ENCODE measurements at places on chromosomes 11 and 22.

GRCh38 chr11:28777126-28777525 is 668.9 kb downstream of the METTL15 start:
- no peak for DNase-seq

GRCh38 chr22:37802310-37803194 is 5.2 kb upstream of the GCAT start:
- DNase-seq, result peak; percentile 89

GRCh38 chr11:69828276-69828970 is 9.2 kb upstream of the FGF3 start:
- no peak for DNase-seq

DNA sequence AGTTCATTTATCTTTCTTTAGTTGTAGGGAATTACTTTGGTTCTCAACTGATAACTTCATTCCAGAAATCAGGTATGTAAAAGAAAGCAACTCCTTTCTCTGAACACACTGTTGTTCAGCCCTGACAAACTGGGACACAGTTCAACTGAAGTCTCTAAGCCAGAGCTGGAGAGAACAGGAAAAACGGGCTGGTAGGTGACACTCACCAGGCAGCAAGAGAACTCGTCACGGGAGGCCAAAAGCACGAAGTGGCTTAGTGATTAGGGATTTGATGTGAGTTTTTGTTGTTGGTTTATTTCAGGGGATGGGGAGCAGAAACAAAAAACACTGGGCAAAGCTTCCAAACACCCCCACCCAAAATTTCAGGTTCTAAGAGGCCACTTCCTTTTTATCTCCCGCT is 54.1 kb downstream of the MYH9 start:
- DNase-seq, result no peak

DNA sequence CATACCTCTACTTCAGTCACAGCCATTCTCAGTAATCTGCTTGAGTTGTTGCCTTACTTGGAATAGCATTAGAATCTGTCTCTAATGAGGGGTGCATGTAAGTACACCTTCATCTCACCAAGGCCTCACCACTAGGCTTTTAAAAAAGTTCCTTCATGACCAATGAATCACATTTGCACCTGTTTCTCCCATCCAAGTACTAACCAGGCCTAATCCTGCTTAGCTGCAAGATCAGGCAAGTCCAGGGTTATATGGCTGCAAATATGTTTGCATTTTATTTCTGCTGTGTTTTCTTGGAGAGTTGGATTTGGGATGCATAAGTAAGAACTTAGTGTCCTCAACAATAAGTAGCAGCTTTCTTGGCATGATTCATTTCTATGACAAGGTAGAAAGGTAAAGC is 66.9 kb downstream of the BBOX1 start:
- no peak for DNase-seq

- DNase-seq, result peak; percentile 25
Measured at GRCh38 chr11:129814244-129815014, 1.2 kb upstream of the TMEM45B start.

DNA sequence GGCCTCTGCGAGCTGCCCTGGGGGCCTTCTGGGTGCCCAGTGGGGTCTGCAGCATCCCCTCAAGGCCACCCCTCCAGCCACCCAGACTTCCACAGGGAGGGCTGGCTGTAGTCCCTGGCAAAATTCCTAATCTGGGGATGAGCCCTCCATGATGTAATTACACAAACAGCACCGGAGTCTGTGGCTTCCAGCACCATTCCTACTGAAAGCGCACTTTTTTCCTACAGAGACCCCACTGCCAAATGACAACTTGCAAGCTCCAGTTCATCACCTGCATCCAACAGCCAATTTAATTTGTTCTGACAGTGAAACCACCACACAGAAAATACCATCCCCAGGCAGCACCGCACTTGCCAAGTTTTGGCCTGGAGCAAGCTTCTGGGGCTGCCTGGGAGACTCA is 70.4 kb downstream of the TRMU start:
- no peak for DNase-seq

GRCh38 chr22:46796566-46797195 is 34.2 kb downstream of the TBC1D22A start:
- DNase-seq, result no peak

GRCh38 chr22:47095395-47096122 is 333.1 kb downstream of the TBC1D22A start:
- DNase-seq, result no peak

DNA sequence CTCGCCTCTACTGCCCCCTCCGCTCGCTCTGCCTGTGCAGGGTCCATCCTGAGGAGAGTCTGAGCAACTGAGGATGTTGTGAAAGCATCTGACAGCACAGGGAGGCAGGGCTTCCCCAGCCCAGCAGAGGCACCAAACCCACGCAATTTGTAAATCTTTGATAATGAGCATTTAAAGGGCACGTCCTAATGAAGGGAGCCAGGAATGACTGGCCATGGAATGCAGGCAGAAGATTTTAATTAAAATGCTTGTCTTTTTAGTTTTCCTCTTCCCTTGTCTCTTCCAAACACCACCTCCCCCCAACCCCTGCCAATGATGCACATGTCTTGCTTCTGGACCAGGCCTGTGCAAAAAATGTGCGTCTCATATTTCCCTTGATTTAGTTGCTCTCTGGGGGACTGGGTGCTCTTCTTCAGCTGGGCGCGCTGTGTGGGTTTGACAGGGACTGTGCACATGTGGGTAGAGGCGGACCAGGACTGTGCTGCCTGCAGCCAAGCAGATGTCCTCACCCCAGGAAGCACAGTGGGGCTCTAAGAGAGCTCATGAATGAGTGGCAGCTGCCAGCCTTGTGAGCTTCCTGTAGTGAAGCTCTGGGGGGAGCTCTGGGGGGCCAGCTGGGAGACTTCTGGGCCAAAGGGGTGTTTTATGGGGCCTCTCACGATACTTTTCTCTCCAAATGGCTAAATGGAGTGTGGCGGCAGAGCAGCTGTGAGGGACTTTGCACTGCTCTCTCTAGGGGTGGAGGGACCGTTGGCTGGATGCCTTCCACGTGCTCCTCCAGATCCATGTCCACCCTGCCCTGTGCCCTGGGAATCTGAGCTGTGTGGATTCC is 273.5 kb downstream of the ST3GAL4 start:
- no peak for DNase-seq

DNA sequence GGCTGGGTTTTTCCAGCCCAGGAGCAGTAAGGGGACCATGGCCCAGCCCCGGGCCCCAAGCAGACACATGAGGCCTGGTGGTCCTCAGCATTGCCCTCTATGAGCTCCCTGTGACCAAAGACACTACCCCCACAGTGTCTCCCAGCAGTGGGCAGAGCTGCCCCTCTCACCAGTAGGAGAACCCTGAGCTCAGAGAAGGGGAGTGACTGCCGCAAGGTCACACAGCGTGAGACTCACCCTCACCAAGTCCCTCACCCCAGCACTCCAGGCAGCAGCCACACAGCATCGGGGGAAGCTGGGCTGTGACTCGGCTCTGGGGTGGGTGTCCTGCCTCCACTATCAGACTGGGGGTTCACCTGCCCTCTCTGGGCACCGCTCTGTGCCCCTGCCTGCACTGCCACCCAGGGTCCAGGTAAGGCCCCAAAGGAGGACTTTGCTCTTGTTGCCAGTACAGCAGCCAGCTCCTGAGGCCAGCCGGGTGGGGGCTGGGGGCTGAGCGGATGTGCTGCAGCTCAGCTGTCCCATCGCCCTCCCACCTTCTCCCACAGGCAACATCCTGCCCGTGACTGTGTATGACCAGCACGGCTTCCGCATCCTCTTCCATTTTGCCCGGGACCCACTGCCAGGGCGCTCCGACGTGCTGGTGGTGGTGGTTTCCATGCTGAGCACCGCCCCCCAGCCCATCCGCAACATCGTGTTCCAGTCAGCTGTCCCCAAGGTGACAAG is 7.9 kb upstream of the SH3BP1 start:
- DNase-seq, result no peak

GRCh38 chr22:29351042-29351441 is 35.5 kb upstream of the RASL10A start:
- DNase-seq, result no peak

- no peak for DNase-seq
Measured at GRCh38 chr11:103215812-103216211, 106.6 kb downstream of the DYNC2H1 start.

DNA sequence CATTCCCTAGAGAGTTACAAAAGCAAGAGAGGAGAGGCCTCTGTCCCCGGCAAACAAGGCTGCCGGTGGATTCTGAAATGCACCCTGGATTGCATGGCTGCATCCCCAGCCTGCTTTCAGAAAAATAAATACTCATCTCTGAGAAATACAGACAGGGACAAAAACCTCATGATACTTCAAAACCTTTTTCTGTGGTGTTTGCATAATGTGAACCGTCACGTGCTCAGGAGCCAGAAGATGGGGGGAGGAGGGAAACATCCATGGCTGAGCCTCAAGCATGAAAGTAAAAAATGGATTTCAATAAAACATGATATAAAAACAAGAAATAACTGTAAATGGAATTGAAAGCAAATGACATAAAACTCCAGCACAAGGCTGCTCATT is 198.5 kb upstream of the NCAM1 start:
- DNase-seq, result no peak

DNA sequence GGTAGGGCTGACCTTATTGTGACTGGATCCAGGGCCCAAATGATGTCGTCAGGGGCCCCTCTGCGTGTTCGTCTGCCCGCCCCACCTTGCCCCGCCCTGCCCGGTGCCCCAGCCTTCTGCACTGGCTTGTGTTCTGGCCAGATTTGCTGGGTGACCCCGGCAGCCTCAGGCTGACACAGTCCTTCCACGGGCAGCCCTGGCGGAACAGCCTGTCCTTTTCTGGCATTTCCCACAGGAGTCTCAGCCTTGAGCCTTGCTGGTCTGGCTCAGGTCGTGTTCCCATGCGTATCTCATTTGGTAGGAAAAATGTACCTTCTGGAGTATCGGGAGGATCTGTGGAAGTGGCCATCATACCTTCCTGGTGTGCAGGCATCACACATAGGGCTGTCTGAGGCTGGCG is 31.0 kb downstream of the IGHMBP2 start:
- DNase-seq, result no peak

- peak; percentile 80 for DNase-seq
Measured at GRCh38 chr22:19398206-19398605, 33.3 kb downstream of the HIRA start.

GRCh38 chr11:45385423-45385822 is 99.3 kb upstream of the SYT13 start:
- no peak for DNase-seq

DNA sequence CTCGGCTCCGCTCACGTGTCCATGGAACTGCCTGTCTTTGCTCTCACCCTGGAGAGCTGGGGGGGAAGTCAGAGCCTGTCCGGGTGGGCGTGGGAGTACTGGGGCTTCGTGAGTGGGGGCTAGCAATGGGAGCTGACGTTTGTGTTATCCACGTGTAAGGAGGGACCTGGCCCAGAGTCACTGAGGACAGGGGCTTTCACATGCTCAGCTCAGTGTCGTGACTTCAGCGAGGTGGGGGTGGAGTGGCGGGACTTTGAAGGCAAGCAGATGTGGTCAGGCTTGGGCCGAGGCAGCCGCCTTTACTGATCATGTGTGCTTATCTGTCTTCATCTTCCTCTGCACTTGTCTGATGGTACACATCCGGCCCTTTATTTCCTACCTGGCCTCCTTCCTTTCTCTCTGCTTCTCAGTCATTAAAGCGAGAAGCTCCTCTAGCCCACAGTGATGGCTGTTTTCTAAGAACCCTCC is 113.1 kb upstream of the NNMT start:
- peak; percentile 29 for DNase-seq

DNA sequence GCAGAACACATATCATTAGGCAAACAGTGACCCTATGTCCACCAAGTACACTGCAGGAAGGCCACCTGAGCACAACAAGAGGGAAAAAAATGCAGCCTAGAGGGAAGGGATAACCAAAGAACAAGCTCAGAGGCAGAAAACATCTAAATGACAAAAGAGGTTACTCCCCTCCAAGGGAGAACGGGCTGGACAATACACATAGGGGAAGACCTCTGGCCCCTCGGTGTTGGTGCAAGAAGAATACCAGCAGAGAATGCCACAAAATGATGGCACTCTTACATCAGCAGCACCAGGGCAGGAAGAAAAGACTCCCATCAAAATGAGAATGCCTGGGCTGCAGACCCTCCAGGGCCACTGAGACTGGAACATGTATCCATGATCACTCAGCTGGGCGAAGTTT is 66.6 kb upstream of the OPCML start:
- DNase-seq, result no peak

GRCh38 chr22:24429411-24430365 is 2.3 kb downstream of the ADORA2A start:
- no peak for DNase-seq

DNA sequence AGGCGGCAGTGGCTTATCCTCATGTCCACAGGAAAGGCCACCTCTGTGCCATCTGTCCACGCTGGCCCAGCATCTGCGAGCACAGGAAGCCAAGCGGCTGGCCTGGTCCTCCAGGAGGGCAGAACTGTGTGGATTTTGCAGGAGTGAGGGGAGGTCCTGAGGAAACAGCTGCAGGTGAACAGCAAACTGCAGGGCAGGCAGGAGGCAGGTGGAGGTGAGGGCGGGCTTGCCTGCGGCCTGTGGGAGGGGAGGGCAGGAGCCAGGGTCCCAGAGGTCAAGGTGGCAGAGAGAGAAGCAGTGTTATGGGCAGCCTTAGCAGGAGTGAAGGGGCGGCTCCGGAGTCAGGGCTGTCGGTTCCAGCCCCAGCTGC is 369.7 kb downstream of the SHANK2 start:
- no peak for DNase-seq
